ENCODE measurements at places on chromosomes 3 and 15.
A peak's percentile ranks its signal among the peaks of the same experiment; 100 is the strongest.

DNA sequence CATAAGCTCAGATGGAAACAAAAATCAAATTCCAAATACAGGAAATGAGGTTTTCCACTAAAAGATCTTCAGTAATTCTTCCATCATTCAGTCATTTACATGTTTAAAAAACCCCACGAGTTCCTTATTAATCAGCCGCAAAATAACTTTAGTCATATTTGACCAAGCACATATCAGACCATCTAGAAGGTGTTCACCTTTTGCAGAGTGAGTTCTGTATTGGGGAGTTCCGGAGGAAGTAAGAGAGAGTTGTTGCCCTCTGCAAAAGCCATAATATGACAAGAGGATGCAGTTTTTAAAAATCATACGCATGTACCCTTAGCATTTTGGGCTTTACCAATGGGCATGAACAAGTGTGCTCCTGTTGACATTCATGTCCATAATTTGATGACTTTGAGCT, 61.6 kb downstream of the CCR1 start:
- no peak for DNase-seq

- DNase-seq: no peak
Observed at GRCh38 chr3:18883571-18883970, 264.7 kb upstream of the KCNH8 start.

GRCh38 chr3:127002195-127003174, 19.6 kb downstream of the PLXNA1 start:
- DNase-seq: peak; percentile 88

DNA sequence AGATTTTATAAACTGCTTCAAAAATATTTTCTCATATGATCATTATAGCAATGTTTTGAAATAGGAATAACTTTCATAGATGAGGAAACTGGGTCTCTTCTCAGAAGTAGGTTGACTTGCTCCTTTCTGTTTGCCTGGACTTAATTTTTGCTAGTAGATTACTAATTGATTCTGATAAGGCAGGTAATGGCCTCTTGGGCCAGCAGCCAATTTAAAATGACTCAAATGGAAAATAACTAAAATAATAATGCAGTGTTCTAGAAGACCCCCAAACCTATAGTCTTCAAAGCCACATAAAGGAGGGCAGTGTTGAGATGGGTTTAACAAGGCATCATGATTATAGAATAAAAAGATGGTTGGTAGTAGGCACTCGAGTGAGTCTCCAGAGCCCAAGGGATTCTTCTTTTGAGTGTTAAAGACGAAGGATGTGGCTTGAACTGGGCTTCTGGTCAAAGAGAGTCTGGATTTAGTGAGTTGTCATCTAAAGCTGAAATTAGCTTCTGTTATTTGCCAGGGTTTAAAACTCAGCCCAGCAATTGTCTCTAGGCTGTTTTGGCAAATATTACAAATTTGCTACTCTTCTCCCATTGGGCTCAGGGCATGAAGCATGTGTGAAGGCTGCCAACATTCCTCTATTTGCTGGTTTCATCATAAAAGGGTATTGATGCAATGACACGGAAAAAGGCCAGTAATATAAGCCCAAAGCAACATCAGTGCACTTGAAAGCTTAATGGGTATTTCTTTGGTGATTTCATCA, 297.1 kb upstream of the MEIS2 start:
- DNase-seq: no peak

- no peak for DNase-seq
Observed at GRCh38 chr3:149414557-149415231, 37.2 kb upstream of the TM4SF1 start.

DNA sequence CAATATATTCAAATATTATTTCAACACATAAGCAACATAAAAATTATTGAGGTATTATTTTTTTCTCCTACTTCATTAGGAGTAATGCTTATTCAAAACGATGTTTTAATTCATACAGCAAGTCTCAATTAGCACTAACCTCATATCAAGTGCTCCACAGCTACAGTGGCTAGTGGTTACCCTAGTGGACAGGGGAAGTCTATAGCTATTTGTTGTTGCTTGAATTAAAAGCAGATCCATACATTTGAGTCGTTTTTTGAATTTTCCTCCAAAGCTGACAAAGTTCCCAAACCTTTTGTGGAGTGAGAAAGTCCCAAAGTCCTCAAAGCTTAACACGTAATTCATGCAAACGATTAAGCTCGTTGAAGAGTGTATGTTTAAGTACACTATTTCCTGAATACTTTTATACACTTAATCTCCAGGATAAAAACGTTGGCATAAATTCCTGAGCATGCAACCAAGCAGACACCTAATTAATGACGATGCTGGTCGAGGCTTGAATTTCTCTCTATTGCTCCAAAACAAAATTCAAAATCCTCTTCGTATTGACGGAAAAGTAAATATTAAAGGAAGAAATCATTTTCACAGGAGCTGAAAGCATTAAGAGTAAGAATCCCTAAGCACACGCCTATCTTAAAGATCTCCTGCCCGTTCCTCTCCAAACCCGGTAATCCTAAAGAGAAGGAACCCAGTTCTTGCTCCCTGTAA, 985 bp downstream of the VPS13C start:
- DNase-seq: no peak

- DNase-seq: no peak
Observed at GRCh38 chr15:57589754-57590153, 1.9 kb upstream of the MYZAP start.

DNA sequence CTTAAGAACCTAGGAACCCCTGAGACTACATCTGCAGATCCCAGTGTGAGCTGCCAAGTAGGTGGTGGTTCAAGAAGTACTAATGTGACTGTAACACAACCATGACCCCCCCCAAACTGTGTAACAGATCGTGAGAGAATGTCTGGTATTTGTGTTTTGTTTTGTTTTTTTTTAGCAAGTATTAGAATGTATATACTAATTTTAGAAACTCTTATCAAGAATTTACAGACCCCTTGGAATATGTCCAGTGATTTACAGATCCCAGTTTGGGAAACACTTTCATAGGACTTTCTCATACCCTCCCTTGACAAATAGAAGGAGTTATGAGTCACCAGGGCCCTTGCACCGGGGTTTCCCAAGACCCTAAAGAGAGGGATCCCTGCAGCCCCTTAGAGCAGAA, 79.8 kb downstream of the SEMA5B start:
- no peak for DNase-seq

GRCh38 chr3:46498916-46499519, 1.2 kb downstream of the RTP3 start:
- no peak for DNase-seq

DNA sequence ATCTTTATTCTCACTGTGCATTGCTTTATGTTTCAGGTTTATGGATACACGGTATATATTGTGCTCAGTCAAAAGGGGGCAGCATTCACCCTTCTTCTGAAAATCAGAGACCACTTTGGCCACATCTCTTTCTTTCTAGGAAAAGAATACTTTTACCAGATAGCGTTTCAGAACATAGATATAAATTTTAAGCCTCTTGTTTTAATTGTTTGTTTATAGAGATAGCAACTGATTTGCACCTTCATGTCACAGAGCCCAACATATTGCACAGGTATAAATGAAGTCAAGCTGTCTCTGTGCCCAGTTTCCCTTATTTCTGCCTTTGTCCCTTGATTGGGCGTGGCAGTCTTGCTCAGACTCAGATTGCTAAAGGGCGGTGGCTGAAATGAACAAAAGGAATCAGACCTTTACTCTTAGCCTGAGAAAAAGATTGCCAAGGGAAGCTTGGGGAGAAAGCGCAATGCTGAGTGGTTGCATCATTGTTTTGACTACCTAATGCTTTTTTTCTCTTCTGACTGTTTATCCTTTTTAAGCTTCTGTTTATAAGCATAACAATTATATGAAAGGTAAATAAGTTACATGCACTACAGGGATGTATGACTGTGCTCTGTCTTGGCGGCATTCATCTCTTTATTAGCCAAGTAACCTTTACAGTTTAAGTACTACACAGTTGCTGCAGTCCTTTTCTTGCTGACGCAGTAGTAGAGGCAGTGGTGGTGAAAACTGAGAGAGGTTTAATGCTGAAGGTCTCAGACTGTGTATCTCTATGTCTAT, 70.8 kb upstream of the ZBTB20 start:
- peak; percentile 29 for DNase-seq

- no peak for DNase-seq
Observed at GRCh38 chr3:182766099-182766498, 27.2 kb upstream of the ATP11B start.

- no peak for DNase-seq
Observed at GRCh38 chr3:196518966-196519717, 4.0 kb upstream of the SMCO1 start.

DNA sequence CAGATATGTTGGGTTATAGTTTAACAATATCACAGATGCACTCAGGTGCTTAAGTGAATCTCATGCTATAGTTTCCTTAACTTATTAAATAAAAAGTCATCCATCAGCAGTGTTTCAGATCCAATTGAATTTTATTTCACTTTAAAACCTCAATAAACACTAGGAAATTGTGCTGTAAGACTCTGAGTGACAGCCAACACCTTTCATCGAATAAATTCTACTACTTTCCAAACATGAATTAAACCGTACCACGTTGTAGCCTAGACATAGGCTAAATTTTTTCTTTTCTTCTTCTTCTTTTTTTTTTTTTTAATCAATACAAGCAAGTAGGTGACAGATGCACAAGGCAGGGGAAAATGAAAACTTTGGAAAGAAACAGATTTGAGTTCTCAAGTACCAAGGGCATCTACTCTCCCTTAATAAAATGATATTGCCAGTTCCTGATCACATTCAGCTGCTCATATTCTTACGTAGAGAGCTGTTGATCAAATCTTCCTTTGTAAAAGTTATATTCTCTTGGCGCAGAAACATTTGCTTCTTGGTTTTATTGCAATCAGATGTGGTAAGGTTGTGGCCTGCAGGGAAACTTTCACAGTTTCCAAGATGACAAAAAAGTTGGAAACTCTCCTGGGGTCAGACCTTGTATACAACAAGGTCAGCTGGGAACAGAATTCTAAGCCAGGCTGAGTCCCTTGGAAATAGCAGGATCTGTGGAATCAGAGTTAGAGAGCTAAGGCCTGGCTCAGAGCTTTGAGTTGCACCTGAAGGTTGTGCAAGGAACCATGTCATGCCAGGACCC, 147.7 kb downstream of the CD47 start:
- DNase-seq: no peak

- DNase-seq: no peak
Observed at GRCh38 chr15:34812369-34812768, 17.0 kb upstream of the ACTC1 start.

DNA sequence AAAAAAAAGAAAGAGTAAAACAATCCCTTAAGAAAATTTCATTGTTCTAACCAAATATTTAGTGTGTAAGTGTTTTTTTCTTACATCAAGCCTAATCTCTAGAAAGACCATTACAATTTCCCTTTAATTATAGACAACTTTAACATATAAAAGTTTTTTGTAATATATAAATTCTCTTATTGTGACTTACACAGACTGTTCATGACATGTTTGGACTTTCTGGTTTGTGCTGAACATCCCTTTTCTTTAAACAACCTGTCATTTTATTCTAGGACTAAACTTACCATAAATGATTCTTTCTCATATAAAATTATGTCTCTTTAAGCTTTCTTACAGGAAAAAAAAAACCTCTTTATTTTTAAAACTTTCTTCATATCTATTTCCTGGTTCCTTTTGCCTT, 13.0 kb upstream of the BTLA start:
- no peak for DNase-seq

DNA sequence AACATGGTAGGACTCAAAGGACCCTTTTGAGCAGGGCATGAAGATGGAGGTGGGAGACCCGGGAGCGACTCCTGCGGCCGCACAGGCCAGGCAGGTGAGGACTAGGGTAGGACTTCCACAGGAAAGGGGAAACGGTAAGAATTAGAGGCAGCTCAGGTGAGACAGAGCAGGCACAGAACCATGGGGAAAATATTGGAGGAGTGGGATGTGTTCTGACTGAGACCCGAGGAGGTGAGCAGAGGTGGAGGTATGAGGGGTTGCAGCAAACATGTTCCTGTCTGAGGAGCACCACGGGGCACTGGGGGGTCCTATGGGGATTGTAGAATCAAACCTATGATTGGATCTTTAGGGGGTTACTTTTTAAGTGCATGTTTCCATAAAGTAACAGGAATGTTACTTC, 1.4 kb upstream of the ISG20 start:
- DNase-seq: no peak

- no peak for DNase-seq
Observed at GRCh38 chr3:183370391-183370790, 58.0 kb downstream of the MCF2L2 start.

DNA sequence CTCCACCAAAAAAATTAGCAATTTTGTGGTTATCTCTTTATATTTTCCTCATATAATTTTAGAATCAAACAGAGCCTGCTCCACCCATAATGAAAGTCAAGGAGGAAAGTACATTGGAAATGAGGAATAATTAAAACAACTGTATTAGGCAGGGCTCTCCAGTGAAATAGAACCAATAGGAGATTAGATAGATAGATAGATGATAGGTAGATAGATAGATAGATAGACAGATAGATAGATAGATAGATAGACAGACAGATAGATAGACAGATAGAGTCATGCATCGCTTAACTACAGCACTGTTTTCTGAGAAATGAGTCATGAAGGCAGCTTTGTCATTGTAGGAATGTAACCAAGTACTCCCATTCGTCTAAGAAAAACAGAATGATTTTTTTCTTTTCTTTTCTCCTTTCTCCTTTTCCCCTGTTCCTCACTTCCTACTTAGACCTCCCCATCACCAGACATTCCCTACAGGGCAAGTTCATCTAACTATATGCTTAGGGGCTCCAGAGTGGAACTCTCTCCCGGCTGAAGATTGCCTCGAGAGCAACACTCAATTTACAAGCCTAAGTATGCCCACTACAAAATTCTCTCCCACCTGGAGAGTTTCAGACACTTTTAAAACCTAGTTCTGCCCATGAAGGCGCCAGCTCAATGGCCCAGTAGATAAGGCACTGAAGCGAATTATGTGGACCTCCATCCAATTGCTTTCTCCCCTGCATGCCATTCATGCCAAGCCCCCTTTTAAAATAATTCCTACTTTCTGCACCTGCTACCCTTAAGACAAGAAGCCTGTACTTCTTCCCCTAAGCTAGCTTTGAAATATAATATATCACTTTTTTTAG, 53.3 kb upstream of the LIPC start:
- DNase-seq: no peak

DNA sequence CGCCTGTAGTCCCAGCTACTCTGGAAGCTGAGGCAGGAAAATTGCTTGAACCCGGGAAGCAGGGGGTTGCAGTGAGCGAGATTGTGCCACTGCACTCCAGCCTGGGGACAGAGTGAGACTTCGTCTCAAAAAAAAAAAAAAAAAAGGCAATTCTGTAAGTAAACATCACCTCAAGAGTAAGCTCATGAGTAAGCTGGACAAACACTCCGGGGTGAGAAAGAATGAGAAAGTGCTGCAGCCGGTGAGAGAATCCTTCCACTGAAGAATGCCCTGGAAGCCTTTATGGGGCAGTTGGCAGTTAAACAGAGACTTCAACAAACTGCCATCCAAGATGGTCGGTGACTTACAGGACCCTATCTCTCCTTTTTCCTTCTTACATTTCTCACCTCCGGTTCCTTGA, 47.5 kb downstream of the FEZF2 start:
- no peak for DNase-seq

DNA sequence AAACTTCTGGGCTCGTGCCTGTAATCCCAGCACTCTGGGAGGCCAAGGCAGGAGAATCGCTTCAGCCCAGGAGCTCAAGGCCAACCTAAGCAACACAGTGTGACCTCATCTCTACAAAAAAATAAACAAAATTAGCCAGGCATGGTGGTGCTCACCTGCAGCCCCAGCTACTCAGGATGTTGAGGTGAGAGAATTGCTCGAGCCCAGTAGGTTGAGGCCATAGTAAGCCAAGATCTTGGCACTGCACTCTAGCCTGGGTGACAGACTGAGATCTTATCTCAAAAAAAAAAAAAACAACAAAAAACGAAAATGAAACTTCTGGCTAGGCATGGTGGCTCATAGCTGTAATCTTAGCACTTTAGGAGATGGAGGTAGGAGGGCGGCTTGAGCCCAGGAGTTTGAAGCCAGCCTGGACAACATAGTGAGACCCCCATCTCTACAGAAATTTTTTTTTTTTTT, 53.7 kb downstream of the PIK3CB start:
- no peak for DNase-seq

All from HTR-8/SVneo (cell line).